Heart right ventricle (tissue), 16 donors: ENCODE measurements at places on chromosomes 13 and 19. TPM values are rescaled to one million over a fixed set of nuclear protein-coding genes. Genes with fewer than 3 reads are reported as not detected.

DNA sequence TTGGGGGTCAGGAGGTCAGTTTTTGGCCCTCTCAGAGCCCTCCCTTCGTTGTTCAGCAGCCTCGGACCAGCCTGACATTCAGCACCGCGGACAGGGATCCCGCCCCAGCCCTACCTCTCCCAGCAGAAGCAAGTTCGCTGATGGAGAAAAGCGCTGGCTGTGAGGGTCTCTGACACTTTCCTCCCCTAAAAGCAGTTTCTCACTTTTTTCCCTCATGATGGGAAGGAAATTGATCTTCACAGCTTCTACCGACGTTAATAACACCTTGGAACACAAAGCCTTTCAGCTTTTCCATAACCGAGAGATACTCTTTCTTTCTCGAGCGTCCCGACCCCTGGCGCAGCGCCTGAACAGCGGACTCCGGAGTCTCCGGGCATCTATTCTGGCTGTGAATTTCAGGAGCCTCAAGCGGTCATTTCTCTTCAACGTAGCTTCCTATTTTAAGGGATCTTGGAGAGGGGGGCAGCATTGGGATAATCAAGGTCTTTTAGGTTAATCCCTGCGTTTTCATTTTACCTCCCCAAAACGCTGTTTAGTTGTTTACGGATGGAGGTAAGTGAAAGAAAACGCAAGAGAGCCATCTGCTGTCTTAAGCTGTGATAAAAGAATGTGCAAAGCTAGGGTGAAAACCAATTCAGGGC, 467.2 kb downstream of the ITGBL1 start:
- peaks cover 64% of the 10 kb centered on the region for H3K27me3 ChIP-seq
- H3K36me3 ChIP-seq: no peaks in the 10 kb centered on the region
- H3K4me3 ChIP-seq: no peak overlapping the region
- DNase-seq: peak; percentile 39
- H3K4me1 ChIP-seq: peaks cover 11% of the 10 kb centered on the region

DNA sequence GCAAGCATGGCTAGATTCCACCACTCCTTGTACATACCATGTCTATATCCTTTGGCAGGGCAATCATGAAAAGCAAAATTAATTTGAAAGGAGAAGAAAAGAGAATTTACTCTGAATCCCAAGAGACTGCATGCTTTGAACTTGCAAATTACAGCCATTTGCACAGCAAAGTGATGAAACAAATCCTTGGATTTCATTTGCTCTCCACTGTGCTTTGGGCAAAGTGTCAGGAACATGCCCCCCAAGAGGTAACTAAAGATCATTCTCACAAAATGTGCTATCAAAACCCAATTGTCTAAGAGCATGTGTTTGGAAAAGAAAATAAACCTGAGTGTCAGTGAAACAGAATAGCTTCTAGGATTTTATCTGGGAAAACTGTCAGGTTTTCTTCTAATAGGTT, 298.5 kb downstream of the GPC6 start:
- no peak for DNase-seq
- H3K36me3 ChIP-seq: no peaks in the 10 kb centered on the region
- H3K4me3 ChIP-seq: no peak overlapping the region
- H3K27ac ChIP-seq: no peak overlapping the region

DNA sequence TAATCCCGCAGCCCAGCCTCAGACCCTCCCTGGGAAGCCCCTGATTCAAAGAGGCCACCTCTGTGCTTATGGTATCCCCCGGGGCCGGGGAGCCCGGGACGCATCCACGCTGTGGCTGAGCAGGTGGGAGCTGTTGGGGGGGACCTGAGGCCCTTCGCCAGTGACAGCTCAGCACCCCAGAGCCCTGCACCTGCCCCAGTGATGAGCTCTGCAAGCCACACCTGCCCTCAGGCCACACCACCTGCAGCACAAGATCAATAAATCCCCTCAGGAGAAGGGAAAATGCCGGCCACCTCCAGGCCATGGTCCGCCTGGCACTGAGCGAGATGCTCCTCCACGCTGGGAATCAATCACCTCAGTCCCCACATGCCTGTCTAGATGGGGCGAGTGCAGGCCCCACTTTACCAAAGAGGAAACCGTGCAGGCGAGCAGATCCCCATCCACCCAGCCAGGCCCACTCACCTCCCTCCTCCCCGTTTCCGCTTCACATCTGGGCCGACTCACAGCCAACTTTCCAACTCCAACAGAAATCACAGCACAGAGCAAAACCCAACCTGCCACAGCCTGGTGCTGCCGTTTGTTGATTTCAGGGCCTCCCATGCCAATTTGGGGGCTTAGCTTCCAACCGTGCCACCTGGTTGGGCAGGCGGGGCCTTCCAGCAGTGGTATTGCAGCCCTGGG, 12.8 kb downstream of the MOB3A start:
- peak overlapping the region; percentile 69 for H3K27ac ChIP-seq
- H3K4me1 ChIP-seq: peaks cover 3% of the 10 kb centered on the region
- H3K4me3 ChIP-seq: peak overlapping the region; percentile 17
- H3K36me3 ChIP-seq: peaks cover 65% of the 10 kb centered on the region
- DNase-seq: peak; percentile 50

TMEM161A gene
- 27.9 TPM for total RNA-seq

GPR12 gene
- total RNA-seq: not detected

CEACAM19 gene
- total RNA-seq: 3.4 TPM
